Heart right ventricle (tissue), 16 donors: ENCODE measurements at places on chromosomes 6 and 20.

- no peaks in the 10 kb centered on the region for H3K27me3 ChIP-seq
- H3K27ac ChIP-seq: no peak overlapping the region
- no peak overlapping the region for H3K4me3 ChIP-seq
- no peak for DNase-seq
- H3K36me3 ChIP-seq: no peaks in the 10 kb centered on the region
- no peaks in the 10 kb centered on the region for H3K4me1 ChIP-seq
Measured at GRCh38 chr20:51284176-51284575, 258.3 kb downstream of the NFATC2 start.

DNA sequence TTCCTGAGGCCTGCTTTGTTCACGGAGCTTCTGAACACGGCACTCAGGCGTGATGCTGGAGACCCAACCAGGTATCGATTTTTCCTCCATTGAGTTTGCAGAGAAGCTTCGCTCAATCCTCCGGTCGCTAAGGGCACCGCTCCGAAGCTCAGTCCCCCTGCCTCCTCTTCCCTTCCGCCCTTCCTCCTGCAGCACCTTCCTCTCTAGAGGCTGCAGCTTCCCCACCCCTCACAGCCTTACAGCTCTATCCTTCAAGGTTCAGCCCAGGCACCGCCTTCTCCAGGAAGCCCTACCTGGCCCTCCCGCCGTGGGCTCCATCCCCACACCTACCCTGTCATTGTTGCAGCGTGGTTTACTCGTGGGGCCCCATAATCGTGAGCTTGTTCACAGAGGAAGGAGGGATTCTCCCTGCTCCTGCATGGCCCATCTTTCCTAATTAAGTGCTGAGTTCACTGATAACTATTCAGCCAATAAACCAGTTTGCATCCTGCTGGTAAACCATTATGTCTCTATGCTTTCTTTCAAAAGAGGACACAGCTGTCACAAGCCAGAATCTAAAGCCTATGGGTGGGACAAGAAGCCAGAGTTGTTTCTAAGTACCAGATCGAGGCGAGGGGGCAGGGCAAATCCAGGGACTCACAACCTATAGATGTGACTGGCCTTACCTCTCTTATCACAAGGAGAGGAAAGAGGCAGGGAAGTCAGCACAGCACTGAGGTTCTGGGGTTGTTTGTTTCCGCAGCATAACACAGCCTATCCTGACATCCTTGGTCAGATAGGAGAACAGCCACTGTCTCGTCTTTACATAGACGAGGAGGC, 152.0 kb downstream of the GRM4 start:
- H3K27me3 ChIP-seq: no peaks in the 10 kb centered on the region
- H3K27ac ChIP-seq: no peak overlapping the region
- H3K4me3 ChIP-seq: no peak overlapping the region

GRCh38 chr6:163314791-163315470, 99.6 kb upstream of the QKI start:
- no peak overlapping the region for H3K4me3 ChIP-seq
- no peaks in the 10 kb centered on the region for H3K27me3 ChIP-seq
- no peak for DNase-seq
- no peaks in the 10 kb centered on the region for H3K36me3 ChIP-seq

- no peaks in the 10 kb centered on the region for H3K36me3 ChIP-seq
- H3K4me3 ChIP-seq: no peak overlapping the region
- H3K27me3 ChIP-seq: no peaks in the 10 kb centered on the region
- no peak overlapping the region for H3K27ac ChIP-seq
- H3K4me1 ChIP-seq: no peaks in the 10 kb centered on the region
Measured at GRCh38 chr6:169641461-169642085, 60.3 kb downstream of the WDR27 start.
